ENCODE measurements at places on chromosomes 1 and 21.

DNA sequence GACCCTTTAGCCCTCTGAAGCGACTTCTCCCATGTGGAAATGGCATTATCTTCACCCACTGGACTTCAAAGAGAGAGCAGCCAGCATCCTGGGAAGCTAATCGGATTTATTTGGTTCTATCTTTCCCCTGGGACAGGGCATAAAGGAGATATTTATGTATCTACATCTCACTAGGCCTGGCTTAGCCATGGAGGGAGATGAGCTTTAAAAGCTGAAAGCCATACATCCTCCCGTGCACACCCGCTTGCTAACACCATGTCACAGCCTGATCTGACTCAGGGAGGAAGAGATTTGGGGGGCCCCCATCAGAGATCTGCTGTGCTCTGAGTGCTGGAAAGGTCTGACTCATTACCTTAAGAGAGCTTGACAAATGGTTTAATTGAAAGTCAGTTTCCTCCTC lies 155.9 kb downstream of the PLXNA2 start:
- DNase-seq, result no peak

DNA sequence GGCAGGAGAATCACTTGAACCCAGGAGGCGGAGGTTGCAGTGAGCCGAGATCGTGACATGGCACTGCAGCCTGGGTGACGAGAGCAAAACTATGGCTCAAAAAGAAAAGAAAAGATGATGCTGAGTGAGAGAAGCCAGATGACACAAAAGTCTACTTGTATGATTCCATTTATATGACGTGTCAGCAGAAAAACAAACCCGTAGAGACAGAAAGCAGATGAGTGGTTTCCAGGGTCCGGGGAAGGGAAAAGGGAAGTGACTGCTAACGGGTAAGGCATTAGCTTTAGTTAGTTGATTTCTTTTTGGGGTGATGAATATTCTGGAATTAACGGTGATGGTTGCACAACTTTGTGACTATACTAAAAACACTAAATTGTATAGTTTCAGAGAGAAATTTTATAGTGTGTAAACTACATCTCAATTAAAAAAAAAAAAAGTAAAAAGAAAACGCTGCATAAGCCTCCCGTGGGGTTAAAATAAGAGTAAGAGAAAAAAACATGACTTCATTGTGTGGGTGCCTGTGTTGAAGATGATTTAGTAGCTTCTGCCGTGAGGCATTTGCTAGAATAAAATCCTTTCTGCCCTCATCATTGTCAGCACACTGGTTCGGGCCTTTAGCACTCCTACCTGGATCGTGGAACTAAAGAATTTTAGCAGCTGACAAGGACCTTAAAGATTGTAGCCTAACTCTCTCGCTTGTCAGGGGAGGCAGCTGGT lies 24.7 kb upstream of the ATP5PO start:
- DNase-seq, result no peak

DNA sequence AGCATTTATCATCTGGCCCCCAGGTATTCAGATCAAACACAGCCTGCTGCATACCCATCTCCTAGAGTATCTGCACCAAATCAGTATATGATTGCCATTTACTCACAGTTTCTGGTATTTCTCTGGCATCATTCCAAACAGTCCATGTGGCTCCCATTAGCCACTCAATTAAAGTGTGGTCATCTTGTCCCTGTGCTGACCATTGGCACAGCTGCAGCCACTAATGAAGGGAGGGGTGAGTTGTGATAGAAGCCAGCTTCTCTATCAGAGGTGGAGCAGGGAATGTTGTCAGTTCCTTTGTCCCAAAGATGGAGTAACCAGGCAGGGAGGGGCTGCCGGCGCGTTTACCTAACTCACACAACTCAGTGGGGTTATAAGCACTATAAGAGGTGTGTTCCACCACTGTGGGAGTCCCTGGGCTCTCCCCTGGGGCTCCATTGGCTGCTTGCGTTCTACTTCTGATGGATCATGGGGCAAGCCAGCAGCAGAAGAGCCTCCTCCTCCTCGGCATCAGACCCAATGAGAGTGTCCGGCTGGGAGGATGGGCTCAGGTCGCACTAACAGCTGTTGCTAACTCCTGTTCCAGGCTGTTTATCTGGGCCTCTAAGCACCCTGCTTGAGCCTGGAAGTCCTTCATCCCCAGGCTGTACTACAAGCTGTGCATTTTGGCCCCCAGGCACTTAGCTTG lies 108.6 kb downstream of the GDAP2 start:
- no peak for DNase-seq

GRCh38 chr21:27787046-27787445 lies 820.2 kb upstream of the ADAMTS5 start:
- no peak for DNase-seq

DNA sequence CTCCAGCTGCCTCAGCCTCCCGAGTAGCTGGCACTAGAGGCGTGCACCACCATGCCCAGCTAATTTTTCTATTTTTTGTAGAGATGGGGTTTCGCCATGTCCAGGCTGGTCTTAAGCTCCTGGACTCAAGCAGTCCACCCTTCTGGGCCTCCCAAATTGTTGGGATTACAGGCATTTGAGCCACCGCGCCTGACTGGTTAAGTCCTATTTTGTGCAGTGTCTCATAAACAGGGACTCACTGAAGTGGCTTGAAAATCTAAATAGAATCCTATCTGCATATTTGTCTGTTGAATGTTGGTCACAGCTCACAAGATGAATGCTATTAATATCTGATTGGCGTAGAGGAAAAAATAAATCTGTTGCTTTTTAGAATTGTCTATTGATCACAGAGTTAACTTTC lies 5.9 kb upstream of the CHAF1B start:
- DNase-seq, result no peak

DNA sequence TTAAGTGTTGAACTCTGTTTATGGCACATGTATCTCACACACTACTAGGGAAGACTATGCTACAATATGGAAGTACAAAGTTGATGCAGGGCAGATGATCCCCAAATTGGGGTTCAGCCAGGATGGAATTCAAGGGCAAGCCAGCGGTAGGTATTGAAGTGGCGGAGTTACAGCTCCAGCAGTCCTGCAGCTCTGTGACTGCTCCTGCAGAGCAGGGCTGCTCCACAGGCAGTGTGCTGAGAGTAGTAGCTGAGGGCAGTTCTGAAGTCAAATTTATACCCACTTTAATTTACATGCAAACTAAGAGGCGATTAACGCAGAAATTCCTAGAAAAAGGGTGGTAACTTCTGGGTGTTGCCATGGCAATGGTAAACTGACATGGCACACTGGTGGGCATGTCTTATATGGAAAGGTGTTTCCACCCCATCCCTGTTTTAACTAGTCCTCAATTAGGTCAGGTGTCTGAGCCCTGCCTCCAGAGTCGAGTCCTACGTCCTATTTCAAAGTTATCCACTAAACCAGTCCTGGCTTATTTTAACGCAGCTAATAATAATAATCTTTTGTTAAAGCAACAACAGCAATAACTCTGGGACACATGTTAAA lies 20.6 kb upstream of the CENPF start:
- no peak for DNase-seq

GRCh38 chr1:65039508-65039907 lies 73.2 kb upstream of the JAK1 start:
- no peak for DNase-seq

DNA sequence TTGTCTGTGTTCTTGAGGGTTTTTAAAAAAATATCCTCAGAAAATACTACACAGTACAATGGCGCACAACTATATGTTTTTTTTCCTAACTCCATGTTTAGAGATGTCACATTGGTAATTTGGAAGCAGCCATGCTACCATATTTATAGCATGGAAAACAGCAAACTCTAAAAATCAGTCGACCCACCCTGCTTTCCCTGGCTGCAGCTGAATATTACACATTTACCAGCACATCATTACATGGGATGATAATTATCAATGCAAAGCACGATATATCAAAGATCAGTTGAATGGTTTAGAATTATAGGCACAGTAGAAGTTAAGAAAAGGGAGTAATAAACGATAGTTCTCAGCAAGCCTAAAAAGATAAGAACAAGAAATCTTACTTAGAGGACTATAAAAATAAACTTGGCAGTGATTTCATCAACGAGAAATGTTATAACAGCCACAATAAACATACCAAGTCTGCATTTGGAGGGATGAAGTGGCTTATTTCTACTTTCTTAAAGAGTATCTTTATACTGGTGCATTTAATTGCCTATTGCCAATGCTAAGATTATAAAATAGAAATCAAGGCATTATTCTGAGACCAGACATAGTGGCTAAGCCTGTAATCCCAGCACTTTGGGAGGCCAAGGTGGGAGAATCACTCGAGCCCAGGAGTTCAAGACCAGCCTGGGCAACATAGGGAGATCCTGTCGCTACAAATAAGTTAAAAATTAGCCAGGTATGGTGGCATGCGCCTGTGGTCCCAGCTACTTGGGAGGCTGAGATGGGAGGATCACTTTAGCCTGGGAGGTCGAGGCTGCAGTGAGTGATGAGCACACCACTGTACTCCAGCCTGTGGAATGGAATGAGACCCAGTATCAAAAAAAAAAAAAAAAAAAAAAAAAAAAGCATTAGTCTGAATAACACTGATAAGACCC lies 43.4 kb downstream of the WDR64 start:
- no peak for DNase-seq

GRCh38 chr21:41368735-41369104 lies 6.9 kb downstream of the MX2 start:
- DNase-seq, result no peak

- DNase-seq, result no peak
Measured at GRCh38 chr1:81490614-81491013, 310.1 kb upstream of the ADGRL2 start.

GRCh38 chr1:82762829-82763532 lies 962.2 kb downstream of the ADGRL2 start:
- DNase-seq, result no peak

DNA sequence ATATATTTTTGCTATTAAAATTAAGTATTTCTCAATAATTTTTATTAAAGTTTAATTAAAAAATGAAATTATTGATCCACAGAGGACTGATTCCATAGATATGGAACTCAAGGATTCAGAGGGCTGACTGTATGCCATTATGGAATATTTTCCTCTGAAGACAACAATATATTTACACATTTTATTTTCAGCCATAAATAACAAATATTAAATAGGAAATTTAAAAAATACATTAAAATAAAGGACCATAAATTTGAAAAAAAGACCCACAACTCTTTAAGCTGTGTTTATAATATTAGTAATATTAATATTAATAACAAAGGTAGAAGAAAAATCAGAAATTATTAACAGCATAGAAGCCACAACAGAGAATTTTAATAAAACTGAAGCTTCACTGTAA lies 18.2 kb downstream of the RGS13 start:
- no peak for DNase-seq

GRCh38 chr1:211932933-211933254 lies 102.3 kb upstream of the LPGAT1 start:
- no peak for DNase-seq

DNA sequence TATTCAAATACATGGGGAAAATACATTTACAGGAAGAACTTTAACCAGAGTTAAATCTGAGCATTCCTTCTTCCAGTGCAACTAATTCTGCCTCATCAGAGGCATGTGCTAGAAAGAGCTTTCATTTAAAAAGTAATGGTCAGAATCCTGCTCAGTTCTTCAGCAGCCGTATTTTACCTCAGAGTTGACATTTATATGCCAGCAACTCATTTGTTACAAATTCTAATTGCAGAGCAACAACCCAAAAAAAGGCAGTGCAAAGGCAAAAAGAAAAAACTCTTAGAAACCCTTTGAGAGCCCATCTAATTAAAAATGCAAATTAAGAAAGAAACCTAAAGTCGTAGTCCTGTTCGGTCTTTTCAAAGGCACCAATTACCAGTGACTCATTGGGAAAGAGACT lies 392.5 kb downstream of the PBX1 start:
- DNase-seq, result no peak

- no peak for DNase-seq
Measured at GRCh38 chr1:35377555-35377954, 109.0 kb downstream of the ZMYM4 start.

DNA sequence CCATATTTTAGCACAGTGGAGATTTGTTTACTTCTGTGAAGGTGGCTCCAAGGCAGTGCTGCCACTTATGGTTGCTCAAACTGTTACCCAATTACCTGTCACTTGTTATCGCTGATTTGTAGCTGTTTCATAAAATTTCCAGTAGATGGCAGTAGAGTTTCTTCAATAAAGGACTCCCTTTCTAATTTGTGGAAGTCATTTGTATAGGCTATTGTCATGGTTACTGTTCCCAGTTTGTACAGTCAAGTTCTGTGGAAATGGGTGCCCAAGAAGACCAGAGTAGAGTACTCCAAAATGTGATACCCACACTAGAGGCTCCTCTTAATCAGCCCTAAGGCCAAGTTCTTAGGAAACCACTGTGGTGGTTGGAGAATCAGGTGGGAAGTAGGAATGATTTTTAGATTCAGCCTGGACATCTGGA lies 186.1 kb downstream of the CLEC20A start:
- DNase-seq, result no peak

GRCh38 chr1:175237389-175237788 lies 44.8 kb upstream of the KIAA0040 start:
- no peak for DNase-seq

- DNase-seq, result no peak
Measured at GRCh38 chr1:178361847-178362246, 134.9 kb downstream of the CLEC20A start.

DNA sequence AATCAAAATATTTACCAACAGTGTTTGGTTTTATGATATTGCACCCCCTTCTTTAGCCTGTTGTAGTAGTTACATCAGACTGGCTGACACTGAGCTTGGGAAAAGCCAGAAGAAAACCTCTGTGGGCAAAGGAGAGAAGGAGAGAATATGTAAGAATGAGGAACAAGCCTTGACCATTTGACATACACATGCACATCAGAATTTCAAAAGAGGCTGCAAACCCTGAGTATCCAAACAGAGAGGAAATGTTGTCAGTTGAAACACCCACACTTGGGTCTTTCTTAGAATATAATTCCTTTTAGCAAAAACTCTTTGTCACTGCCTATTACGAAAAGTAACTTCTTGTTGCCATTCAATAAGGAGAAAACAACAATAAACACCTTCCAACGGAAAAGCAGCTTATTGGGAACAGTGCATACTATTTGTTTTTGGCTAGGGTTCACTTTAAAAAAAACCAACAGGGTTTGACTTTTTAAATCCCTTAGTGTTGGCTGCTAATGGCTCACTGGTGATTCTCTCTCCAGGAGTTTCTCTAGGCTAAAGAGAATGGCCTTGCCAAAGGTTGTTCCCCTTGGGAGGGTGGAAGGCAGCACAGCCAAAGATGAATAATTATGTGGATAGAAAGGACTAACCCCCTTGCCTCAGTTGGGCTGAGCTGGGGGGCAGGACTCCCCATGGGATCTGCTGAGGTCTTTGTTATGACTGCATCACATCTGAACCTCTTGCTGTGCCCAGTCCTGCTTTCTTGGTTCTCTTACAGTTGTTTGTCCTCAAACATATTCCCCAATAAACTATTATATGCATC lies 48.9 kb downstream of the GORAB start:
- no peak for DNase-seq

GRCh38 chr21:36890086-36890485 lies 76.4 kb downstream of the HLCS start:
- no peak for DNase-seq

DNA sequence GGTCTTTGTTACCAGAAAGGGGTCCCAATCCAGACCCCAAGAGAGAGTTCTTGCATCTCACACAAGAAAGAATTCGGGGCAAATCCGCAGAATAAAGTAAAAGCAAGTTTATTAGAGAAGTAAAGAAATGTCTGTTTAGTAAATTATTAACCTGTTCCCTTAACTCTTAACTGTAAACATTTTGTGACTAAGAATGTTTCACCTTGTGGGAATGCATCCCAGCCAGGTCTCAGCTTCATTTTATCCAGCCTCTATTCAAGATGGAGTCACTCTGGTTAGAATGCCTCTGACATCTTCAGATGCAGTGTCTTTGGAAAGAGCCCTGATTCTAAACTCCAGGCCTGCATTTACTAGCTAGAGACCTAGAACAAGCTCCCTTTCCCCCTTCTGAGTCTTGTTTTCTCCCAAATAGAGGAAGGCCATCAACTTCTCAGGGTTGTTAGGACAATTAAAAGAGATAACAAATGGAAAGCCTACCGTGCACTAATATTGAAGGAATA lies 4.5 kb upstream of the FABP3 start:
- DNase-seq, result no peak
